Esophagus mucosa (tissue), 1 donor: ENCODE measurements at places on chromosomes 6 and 20. TPM values are rescaled to one million over a fixed set of nuclear protein-coding genes. Genes with fewer than 3 reads are reported as not detected.

RPS18 gene
- 3,499 TPM for total RNA-seq

CTAGE9 gene
- total RNA-seq, result not detected

POM121L2 gene
- total RNA-seq, result not detected

DNA sequence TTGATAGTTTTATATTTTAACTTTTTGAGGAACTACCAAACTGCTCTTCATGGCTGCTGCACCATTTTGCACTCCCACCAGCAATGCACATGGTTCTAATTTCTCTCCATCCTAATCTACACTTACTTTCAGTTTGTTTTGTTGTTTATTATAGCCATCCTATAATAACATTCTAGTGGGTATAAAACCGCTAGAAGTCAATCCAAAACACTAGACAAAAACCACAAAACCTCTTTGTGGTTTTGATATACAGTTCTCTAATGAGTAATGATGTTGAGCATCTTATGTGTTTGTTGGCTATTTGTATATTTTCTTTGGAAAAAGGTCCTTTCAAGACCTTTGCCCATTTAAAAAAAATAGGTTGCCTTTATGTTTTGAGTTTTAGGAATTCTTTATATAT is 5.6 kb downstream of the RPP21 start:
- no peak for ATAC-seq

DNA sequence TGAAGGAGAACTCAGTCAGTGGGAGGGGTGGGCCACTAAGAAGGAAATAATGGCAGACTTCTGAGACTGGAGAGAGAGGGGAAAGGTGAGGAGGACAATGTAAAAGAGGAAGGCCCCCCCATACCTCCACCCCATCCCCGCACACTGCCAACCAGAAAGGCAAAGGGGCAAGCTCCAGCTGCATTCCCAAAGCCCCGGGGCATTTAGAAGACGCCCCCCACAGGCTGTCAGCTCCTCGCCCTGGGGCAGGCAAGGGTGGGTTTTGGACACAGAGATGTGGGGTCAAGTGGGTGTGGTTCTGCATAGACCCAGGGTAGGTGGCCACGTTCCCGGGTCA is 20.8 kb upstream of the SLC22A7 start:
- ATAC-seq, result no peak

- no peak for ATAC-seq
These were observed 104.6 kb upstream of the GLP1R start for GRCh38 chr6:38943964-38944363.

GRCh38 chr6:165986914-165987482 is 180.7 kb downstream of the TBXT start:
- ATAC-seq, result no peak
